ENCODE measurements at places on chromosomes 7 and 10. TPM values are rescaled to one million over a fixed set of nuclear protein-coding genes. Genes with fewer than 3 reads are reported as not detected.

The PDLIM1 gene
- total RNA-seq: 118 TPM

The SGPL1 gene
- total RNA-seq: 93.6 TPM

The EGR2 gene
- total RNA-seq: 0.71 TPM

The KCNMA1 gene
- total RNA-seq: 5.8 TPM

The XRCC2 gene
- 12.2 TPM for total RNA-seq

The FAM24B gene
- not detected for total RNA-seq

The ZNRF2 gene
- 14.4 TPM for total RNA-seq

The HABP2 gene
- total RNA-seq: 112 TPM

The ZNF425 gene
- total RNA-seq: 8.0 TPM

The EXOSC1 gene
- 41.5 TPM for total RNA-seq

The HOXA13 gene
- total RNA-seq: not detected

The GTPBP10 gene
- total RNA-seq: 25.1 TPM

All from progenitor cell of endocrine pancreas (in vitro differentiated cells).